Lung (tissue), 17 donors: ENCODE measurements at places on chromosomes 5 and 9. TPM values are rescaled to one million over a fixed set of nuclear protein-coding genes. Genes with fewer than 3 reads are reported as not detected.
A peak's percentile ranks its signal among the peaks of the same experiment; 100 is the strongest.

The IGIP gene
- 5.4 TPM for polyA plus RNA-seq

The KCNT1 gene
- 0.06 TPM for polyA plus RNA-seq

GRCh38 chr5:82309091-82309531, 31.0 kb upstream of the RPS23 start:
- H3K36me3 ChIP-seq = no peaks in the 10 kb centered on the region
- no peak overlapping the region for H3K27ac ChIP-seq
- DNase-seq = no peak
- H3K4me1 ChIP-seq = no peaks in the 10 kb centered on the region
- no peak overlapping the region for H3K4me3 ChIP-seq
- H3K27me3 ChIP-seq = no peaks in the 10 kb centered on the region

- no peak overlapping the region for H3K4me3 ChIP-seq
- no peak for DNase-seq
- H3K4me1 ChIP-seq = no peaks in the 10 kb centered on the region
Measured at GRCh38 chr9:31355965-31356364, 1028.5 kb upstream of the ACO1 start.

GRCh38 chr9:129109952-129110739, 447 bp downstream of the CRAT start:
- peaks cover 7% of the 10 kb centered on the region for H3K4me1 ChIP-seq
- peak overlapping the region; percentile 80 for H3K4me3 ChIP-seq
- peak; percentile 14 for DNase-seq
- H3K27me3 ChIP-seq = no peaks in the 10 kb centered on the region
- H3K27ac ChIP-seq = peak overlapping the region; percentile 82
- H3K36me3 ChIP-seq = no peaks in the 10 kb centered on the region

The NR5A1 gene
- not detected for polyA plus RNA-seq

GRCh38 chr5:175478384-175479124, at the start of gene SFXN1:
Gene SFXN1, plus strand, starts transcription at chr5:175478560. Its CDS starts 13,544 bp downstream, at chr5:175492104.
- peaks cover under 1% of the 10 kb centered on the region for H3K36me3 ChIP-seq
- peak; percentile 86 for DNase-seq
- peak within 1 kb of the TSS; percentile 73 for H3K4me3 ChIP-seq
- no peak within 1 kb of the TSS for H3K27ac ChIP-seq
- H3K27me3 ChIP-seq = no peaks in the 10 kb centered on the region
- peaks cover 15% of the 10 kb centered on the region for H3K4me1 ChIP-seq

The EGFLAM gene
- polyA plus RNA-seq = 2.1 TPM

- no peak overlapping the region for H3K27ac ChIP-seq
- no peaks in the 10 kb centered on the region for H3K4me1 ChIP-seq
- DNase-seq = no peak
Measured at GRCh38 chr5:103510851-103511553, 51.6 kb downstream of the NUDT12 start.

The PCDH1 gene
- polyA plus RNA-seq = 18.2 TPM
